Hepatocyte (in vitro differentiated cells): ENCODE measurements at places on chromosomes 1 and 21. TPM values are rescaled to one million over a fixed set of nuclear protein-coding genes. Genes with fewer than 3 reads are reported as not detected.

DNA sequence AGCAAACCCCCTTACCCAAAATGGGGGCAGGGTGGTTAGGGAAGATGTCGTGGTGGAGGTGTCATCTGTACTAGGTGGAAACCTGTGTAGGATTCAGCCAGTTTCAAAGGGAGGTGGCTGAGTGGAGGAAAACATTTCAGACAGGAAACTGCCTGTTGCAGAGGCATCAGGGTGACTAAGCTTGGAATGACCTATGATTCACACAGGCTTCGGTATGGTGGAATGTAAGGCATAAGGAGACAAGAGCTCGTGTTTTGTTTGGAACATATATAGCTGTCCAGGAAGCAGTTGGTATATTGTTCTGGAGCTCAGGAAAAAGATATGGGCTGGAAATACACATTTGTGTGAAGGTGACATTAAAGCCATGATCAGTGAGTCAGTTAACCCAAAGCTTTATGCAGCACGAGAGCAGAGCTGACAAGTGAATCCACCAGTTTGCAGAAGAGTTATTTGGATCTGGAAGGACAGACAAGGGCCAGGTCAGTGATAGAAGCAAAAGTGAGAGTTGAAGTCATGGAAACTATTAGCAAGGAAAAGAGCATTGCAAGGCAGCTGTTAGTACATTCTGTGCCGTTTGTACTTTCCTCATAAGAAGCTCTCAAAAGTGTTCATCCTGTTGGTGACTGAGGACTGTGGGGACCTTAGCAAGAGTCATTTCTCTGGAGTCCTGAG is 12.2 kb downstream of the UTP25 start:
- peak overlapping the region; percentile 95 for H3K27ac ChIP-seq
- H3K36me3 ChIP-seq, result no peaks in the 10 kb centered on the region
- H3K4me3 ChIP-seq, result no peak overlapping the region
- H3K4me1 ChIP-seq, result peaks cover 8% of the 10 kb centered on the region

GRCh38 chr1:205441716-205442050 is 14.2 kb downstream of the BLACAT1 start:
- H3K4me3 ChIP-seq, result no peak overlapping the region
- no peaks in the 10 kb centered on the region for H3K36me3 ChIP-seq
- H3K27me3 ChIP-seq, result peaks cover 6% of the 10 kb centered on the region
- DNase-seq, result no peak
- H3K27ac ChIP-seq, result peak overlapping the region; percentile 76

DNA sequence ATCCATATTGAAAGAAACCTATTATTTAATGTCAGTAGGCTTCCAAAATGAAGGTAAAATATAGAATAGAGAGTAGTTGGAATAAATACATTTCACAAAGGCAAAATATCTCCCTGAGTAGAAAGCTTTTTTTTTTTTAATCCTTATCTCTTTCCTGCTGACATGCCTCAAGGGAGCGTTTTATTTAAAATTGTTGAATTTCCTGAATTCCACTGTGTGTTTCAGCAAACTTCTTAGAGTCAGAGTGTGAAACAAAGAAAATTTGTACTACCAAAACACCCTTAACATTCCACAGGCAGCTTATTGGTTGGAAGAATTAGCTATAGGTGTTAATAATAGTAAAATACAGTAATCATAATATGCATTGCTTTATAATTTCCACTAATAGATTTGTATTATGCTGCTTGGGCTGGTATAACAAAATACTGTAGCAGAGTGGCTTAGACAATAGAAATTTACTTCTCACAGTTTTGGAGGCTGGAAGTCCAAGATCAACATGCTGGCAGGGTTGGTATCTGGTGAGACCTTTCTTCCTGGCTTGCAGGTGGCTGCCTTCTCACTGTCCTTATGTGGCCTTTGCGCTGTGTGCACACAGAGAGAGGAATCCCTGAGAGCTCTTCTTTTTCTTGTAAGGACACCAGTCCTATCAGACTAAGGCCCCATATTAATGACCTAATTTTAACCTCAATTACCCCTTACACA is 468.4 kb upstream of the C1orf87 start:
- no peaks in the 10 kb centered on the region for H3K4me1 ChIP-seq
- DNase-seq, result no peak
- H3K27ac ChIP-seq, result no peak overlapping the region
- H3K4me3 ChIP-seq, result no peak overlapping the region
- H3K27me3 ChIP-seq, result no peaks in the 10 kb centered on the region
- no peaks in the 10 kb centered on the region for H3K36me3 ChIP-seq

DNA sequence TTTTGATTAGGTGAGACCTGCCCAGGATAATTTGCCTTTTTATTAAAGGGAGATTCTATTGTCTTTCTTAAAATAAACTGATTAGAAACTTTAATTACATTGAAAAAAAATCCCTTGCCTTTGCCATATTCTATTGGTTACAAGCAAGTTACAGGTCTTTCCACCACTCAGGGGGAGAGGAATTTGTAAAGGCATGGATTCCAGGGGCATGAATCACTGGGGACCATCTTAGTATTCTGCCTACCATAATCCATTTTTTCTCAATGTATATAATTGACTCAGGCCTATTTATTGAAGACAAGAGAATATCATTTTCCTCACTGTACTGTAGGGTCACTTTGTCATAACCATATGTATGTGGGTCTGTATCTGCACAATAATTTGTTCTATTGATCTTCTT is 124.3 kb upstream of the PDE4B start:
- H3K27ac ChIP-seq, result no peak overlapping the region
- no peaks in the 10 kb centered on the region for H3K4me1 ChIP-seq

DNA sequence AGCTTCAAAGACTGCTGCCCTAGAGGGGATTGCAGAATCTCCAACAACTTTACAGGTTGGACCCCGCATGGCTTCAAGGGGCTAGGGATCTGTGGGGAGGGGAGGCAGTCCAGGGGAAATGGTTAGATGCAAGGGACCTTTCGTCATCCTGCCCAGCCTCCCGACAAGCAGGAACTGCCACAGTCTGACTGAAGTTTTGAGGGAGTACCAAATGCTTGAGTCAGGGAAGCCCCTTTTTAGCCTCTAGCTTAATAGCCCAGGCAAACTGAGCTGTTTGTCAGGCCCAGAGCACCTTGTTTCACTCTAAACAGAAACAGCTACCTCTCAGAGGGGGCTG is 1.1 kb downstream of the TOR3A start:
- H3K36me3 ChIP-seq, result no peaks in the 10 kb centered on the region
- H3K27me3 ChIP-seq, result no peaks in the 10 kb centered on the region
- H3K4me1 ChIP-seq, result peaks cover 16% of the 10 kb centered on the region

Gene AJAP1
- polyA plus RNA-seq, result 0.39 and 0.64 TPM in 2 replicates

GRCh38 chr1:53346814-53347176 is 18.9 kb upstream of the LRP8 start:
- H3K27me3 ChIP-seq, result no peaks in the 10 kb centered on the region
- H3K4me1 ChIP-seq, result no peaks in the 10 kb centered on the region
- DNase-seq, result no peak
- no peak overlapping the region for H3K27ac ChIP-seq

- DNase-seq, result peak; percentile 95
- H3K27me3 ChIP-seq, result no peaks in the 10 kb centered on the region
- H3K4me1 ChIP-seq, result peaks cover 62% of the 10 kb centered on the region
- peak overlapping the region; percentile 18 for H3K4me3 ChIP-seq
Measured at GRCh38 chr1:12596007-12596821, 21.8 kb downstream of the DHRS3 start.

Gene CASQ1
- polyA plus RNA-seq, result 0.51 and 0.57 TPM in 2 replicates

- peak overlapping the region; percentile 8 for H3K27ac ChIP-seq
- no peaks in the 10 kb centered on the region for H3K36me3 ChIP-seq
- no peaks in the 10 kb centered on the region for H3K27me3 ChIP-seq
- H3K4me1 ChIP-seq, result no peaks in the 10 kb centered on the region
Measured at GRCh38 chr1:247054992-247055415, 23.6 kb downstream of the ZNF670 start.

Gene CFAP141
- not detected in 2 replicates for polyA plus RNA-seq

DNA sequence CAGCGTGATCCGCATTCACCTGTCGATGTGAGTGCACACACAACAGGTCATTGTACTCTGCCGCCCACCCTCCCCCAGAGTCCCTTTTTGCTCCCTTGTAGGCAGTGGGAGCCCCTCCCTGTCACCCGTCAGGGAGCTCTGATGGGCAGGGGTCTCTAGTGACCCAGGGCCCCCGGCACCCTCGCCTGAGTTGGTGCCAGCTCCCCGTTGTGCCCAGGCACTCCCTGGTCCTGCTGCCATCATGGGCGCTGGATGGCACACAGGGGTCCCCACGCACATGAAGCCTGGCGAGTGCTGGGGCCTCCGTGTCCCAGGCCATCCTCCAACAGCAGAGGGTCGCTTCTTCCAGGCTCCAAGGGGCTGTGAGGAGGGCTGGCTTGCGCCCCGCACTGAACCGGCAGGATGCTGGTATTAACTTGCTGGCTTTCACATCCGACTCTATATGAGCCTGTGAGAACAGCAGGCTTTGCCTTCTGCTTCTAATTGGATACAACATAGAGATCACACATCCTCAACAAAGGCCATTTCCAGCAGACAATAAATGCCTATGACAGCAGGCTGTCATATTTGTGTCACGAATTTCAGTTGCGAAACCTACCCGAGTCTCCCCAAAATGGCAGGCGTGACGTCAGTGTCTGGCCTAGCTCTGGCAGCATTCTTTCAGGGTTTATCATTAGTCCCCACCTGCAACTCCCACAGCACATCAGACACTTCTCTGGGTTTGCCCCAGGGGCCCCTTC is 35.4 kb downstream of the KIAA1614 start:
- H3K27ac ChIP-seq, result no peak overlapping the region
- no peaks in the 10 kb centered on the region for H3K27me3 ChIP-seq
- H3K4me1 ChIP-seq, result no peaks in the 10 kb centered on the region

GRCh38 chr1:94619731-94620130 is 78.2 kb upstream of the F3 start:
- no peak for DNase-seq
- no peak overlapping the region for H3K4me3 ChIP-seq

Gene AVPR1B
- not detected in 2 replicates for polyA plus RNA-seq

DNA sequence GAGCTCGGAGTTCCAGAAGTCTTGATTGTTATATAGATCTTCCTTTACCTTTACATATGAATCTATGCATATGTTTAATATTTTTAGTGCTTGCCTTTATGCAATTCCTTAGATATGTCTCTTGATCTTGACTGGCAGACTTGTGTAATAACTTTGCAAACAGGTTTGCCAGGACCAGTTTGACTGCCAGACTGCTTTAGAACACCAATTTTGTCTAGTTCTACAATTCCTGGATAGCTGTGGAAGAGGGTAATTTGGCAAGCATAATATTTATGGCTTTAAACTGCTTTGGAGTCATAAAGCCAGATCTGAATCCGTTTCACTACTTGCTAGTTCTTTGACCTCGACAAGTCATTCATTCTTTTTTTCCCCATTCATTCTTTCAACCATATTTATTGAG is 250.0 kb downstream of the FAF1 start:
- no peak overlapping the region for H3K27ac ChIP-seq
- H3K27me3 ChIP-seq, result no peaks in the 10 kb centered on the region
- no peaks in the 10 kb centered on the region for H3K36me3 ChIP-seq
- no peak overlapping the region for H3K4me3 ChIP-seq
- no peaks in the 10 kb centered on the region for H3K4me1 ChIP-seq
- no peak for DNase-seq

- no peaks in the 10 kb centered on the region for H3K27me3 ChIP-seq
- no peak overlapping the region for H3K27ac ChIP-seq
- no peaks in the 10 kb centered on the region for H3K36me3 ChIP-seq
- DNase-seq, result no peak
- peaks cover 25% of the 10 kb centered on the region for H3K4me1 ChIP-seq
Measured at GRCh38 chr21:45466330-45467220, 61.6 kb downstream of the COL18A1 start.

- H3K27me3 ChIP-seq, result no peaks in the 10 kb centered on the region
- peaks cover 5% of the 10 kb centered on the region for H3K4me1 ChIP-seq
- H3K36me3 ChIP-seq, result no peaks in the 10 kb centered on the region
- peak overlapping the region; percentile 68 for H3K27ac ChIP-seq
Measured at GRCh38 chr1:201955729-201956143, 433 bp downstream of the TIMM17A start.

DNA sequence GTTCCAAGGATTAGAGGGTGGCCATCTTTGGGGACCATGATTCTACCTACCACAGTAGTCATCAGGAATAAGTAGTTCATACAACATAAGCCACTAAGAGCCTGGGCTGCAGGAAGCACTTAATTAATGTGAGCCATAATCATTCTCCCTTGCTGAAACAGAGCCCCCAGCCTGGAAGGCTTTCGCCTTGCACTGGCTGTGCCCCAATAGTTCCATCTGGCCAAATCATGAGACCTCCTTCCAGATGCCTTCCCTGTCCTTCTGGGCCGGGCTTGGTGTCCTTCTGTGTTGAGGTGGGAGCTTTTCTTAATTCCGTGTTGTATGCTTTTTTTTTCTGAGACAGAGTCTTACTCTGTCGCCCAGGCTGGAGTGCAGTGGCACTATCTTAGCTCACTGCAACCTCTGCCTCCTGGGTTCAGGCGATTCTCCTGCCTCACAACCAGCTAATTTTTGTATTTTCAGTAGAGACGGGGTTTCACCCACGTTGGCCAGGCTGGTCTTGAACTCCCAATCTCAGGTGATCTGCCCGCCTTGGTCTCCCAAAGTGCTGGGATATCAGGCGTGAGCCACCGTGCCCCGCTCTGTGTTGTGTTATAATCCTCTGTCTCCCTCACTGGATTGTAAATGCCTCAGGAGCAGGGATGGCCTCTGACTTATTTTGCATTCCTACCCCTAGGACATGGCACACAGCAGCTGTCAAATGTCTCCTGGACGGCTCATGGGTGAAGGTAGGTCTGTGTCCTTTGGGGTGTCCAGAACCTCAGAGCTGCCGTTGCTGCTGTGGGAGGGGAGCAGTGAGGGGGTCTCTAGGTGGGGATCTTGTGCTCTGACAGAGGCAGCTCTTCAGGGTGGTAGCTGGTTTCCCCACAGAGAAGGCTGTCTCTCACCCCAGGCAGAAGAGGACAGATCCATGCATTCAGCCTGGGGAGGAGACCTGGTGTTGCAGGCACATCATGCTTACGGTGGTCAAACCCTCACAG is 10.1 kb downstream of the GNG4 start:
- H3K27me3 ChIP-seq, result no peaks in the 10 kb centered on the region
- no peak for DNase-seq
- no peak overlapping the region for H3K4me3 ChIP-seq
- H3K4me1 ChIP-seq, result peaks cover 5% of the 10 kb centered on the region
- no peak overlapping the region for H3K27ac ChIP-seq
- no peaks in the 10 kb centered on the region for H3K36me3 ChIP-seq

GRCh38 chr1:227170361-227171166 is 147.7 kb downstream of the CDC42BPA start:
- H3K36me3 ChIP-seq, result no peaks in the 10 kb centered on the region
- no peaks in the 10 kb centered on the region for H3K27me3 ChIP-seq
- no peaks in the 10 kb centered on the region for H3K4me1 ChIP-seq
